ENCODE measurements at places on chromosomes 1 and 21.

DNA sequence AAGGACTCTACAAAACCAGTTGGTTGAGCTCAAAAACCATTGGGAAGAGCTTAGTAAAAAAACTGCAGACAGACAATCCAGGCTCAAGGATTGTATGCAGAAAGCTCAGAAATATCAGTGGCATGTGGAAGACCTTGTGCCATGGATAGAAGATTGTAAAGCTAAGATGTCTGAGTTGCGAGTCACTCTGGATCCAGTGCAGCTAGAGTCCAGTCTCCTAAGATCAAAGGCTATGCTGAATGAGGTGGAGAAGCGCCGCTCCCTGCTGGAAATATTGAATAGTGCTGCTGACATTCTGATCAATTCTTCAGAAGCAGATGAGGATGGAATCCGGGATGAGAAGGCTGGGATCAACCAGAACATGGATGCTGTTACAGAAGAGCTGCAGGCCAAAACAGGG, 104.0 kb upstream of the BMP8A start:
- H3K27ac ChIP-seq, result no peak overlapping the region
- no peak overlapping the region for H3K4me3 ChIP-seq
- peaks cover 63% of the 10 kb centered on the region for H3K36me3 ChIP-seq
- H3K27me3 ChIP-seq, result no peaks in the 10 kb centered on the region
- no peak for DNase-seq

DNA sequence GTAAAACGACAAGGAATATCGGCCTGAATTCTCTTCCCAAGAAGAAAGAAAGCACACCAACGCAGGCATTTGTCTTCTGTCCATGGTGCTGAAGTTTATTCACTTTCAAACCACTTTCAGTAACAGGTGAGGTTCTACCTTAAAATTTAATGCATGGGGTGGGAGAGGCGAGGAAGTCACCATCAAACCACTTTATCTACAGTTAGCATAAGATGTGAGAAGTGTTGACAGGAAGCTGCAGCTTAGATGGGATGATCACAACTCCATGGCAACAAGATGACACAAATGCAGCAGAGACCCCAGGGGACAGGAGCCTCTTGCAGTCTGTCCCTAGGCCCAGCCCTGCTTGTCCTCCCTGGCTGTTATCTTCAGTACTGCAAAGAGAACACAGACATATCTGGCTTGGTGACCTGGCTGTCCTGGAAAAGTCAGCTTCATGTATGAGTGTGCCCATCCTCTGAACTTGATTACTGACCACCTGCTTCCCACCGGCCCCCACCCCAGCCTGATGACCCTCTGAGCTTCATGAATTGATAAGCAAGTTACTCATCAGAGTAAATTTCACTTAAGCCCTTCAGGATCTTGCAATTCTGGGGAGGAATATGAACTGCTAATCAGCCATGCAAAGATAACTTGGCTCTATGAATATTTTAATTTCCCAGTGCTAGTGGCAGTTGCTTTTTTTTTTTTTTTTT, 1.8 kb downstream of the NPPA start:
- DNase-seq, result no peak
- H3K4me1 ChIP-seq, result no peaks in the 10 kb centered on the region
- no peaks in the 10 kb centered on the region for H3K27me3 ChIP-seq
- H3K4me3 ChIP-seq, result no peak overlapping the region
- peaks cover 18% of the 10 kb centered on the region for H3K36me3 ChIP-seq

- H3K4me1 ChIP-seq, result no peaks in the 10 kb centered on the region
- peaks cover 13% of the 10 kb centered on the region for H3K27me3 ChIP-seq
- no peak overlapping the region for H3K4me3 ChIP-seq
- no peak for DNase-seq
- H3K36me3 ChIP-seq, result no peaks in the 10 kb centered on the region
Observed at GRCh38 chr1:61481315-61481715, 243.6 kb downstream of the TM2D1 start.

DNA sequence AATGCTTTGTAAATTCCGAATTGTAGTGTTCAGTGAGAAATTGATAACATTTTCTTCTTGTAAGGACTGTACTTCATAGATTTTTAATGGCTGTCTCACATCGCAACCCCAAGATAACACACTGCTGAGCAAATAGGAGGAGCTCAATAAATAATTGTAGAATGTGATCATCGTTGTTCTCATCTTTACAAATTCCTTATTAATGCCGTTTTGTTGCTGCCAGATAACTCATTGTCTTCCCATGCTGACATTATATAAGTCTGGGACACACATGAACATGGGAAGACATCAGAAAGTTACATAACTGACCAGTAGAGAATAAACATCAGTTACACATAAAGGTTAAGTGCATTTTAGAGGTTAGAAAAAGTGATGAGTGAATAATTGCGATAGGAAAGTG, 46.4 kb upstream of the TSPAN2 start:
- DNase-seq, result no peak
- no peak overlapping the region for H3K4me3 ChIP-seq
- H3K27me3 ChIP-seq, result peaks cover 13% of the 10 kb centered on the region
- H3K4me1 ChIP-seq, result no peaks in the 10 kb centered on the region
- H3K36me3 ChIP-seq, result no peaks in the 10 kb centered on the region
- no peak overlapping the region for H3K27ac ChIP-seq

GRCh38 chr1:70318191-70318590, 36.3 kb downstream of the ANKRD13C start:
- no peaks in the 10 kb centered on the region for H3K27me3 ChIP-seq
- peaks cover 3% of the 10 kb centered on the region for H3K36me3 ChIP-seq
- H3K4me1 ChIP-seq, result peaks cover 11% of the 10 kb centered on the region
- no peak overlapping the region for H3K4me3 ChIP-seq
- no peak for DNase-seq
- H3K27ac ChIP-seq, result no peak overlapping the region

- H3K27ac ChIP-seq, result no peak overlapping the region
- peaks cover 3% of the 10 kb centered on the region for H3K27me3 ChIP-seq
- no peaks in the 10 kb centered on the region for H3K36me3 ChIP-seq
- no peak overlapping the region for H3K4me3 ChIP-seq
- H3K4me1 ChIP-seq, result no peaks in the 10 kb centered on the region
- DNase-seq, result no peak
Observed at GRCh38 chr1:107991371-107992066, 26.5 kb upstream of the VAV3 start.

- peaks cover 4% of the 10 kb centered on the region for H3K4me1 ChIP-seq
- H3K27me3 ChIP-seq, result no peaks in the 10 kb centered on the region
- H3K27ac ChIP-seq, result no peak overlapping the region
- H3K36me3 ChIP-seq, result peaks cover 12% of the 10 kb centered on the region
Observed at GRCh38 chr21:44368711-44369446, 15.5 kb downstream of the TRPM2 start.
